COLO829 (cell line): ENCODE measurements at places on chromosomes 3 and 15.

- no peak for DNase-seq
Measured at GRCh38 chr15:23690015-23690414, 2.9 kb upstream of the NDN start.

DNA sequence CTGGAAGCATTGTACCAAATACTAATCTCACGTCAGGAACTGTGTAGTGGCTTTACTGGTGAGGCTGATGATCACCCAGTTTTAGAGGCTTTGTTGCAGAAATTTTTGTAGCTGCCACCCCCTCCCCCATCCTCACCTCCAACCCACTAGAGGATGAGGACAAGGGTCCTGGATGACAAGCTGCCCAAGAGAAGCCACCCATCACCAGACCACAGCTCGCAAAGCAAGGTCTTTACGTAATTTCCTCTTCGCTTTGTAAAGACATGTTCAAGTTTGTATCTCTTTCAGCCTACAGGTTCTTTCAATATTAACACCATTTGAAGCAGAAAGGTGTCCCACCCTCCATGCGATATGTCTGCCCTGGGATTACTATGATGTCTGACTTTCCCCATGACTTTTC is 74.2 kb downstream of the LDHAL6B start:
- DNase-seq = no peak

DNA sequence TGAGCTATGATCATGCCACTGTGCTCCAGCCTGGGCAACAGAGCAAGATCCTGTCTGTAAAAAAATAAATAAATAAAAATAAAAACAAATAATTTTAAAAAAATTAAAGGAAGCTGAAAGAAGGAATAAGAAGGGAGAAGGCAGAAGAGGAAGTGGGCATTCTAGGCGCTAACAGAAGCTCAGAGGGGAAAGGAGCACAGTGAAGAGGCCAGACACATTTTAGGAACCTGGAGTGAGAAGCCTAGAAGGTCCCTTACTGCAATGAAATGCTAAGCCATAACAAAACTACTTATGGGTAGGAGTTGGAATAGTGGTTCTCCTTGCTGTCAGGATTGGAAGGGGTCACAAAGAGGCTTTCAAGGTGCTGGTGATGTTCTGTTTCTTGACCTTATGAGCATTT is 64.0 kb downstream of the ITGB5 start:
- no peak for DNase-seq

DNA sequence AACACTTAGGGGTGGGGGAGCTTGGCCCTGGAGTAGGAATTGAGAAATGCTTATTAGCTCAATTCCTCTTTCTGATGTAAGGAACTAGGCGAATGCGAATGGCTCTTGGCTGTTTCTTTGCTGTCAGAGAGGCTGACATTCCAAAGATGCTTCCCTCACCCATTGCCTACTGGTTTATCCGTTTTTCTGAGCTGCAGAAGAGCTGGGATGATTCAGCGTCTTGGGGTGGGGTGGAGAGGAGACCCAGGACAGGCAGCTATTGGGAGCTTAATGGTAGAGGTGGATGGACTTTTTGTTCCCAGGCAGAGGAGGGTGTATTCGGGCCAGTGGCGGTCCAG is 9.8 kb downstream of the PLEKHO2 start:
- DNase-seq = no peak

GRCh38 chr15:42149493-42150218 is 6.8 kb downstream of the PLA2G4F start:
- no peak for DNase-seq

- no peak for DNase-seq
Measured at GRCh38 chr3:151919030-151919328, 45.5 kb downstream of the SUCNR1 start.

- no peak for DNase-seq
Measured at GRCh38 chr3:39126532-39127071, 19.1 kb downstream of the TTC21A start.

GRCh38 chr3:115187149-115187757 is 40.2 kb upstream of the ZBTB20 start:
- DNase-seq = no peak

DNA sequence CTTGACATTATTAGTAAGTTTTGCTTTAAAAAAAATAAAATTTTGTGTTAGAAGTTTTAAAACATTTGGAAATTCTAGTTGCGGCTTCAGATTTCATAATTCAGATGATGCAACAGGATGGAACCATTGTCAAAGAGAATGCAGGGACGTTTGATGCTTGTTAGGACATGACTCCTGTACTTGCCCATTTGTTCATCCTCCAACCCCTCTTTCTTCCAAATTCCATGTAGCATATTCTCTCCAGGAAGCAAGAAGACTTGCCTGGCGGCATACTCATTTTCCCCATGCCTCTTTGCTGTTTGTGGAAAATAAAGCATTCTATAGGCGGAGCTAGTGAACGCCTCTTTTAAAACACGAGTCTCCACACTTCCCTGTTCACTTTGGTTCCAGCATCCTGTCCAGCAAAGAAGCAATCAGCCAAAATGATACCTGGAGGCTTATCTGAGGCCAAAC is at the start of gene CSTA:
CSTA (plus strand) TSS at position 378 of the 453 bp plus-strand sequence; CDS start at position 423, 45 bp downstream.
- DNase-seq = no peak
